ENCODE measurements at places on chromosomes 5 and 9.
A peak's percentile ranks its signal among the peaks of the same experiment; 100 is the strongest.

DNA sequence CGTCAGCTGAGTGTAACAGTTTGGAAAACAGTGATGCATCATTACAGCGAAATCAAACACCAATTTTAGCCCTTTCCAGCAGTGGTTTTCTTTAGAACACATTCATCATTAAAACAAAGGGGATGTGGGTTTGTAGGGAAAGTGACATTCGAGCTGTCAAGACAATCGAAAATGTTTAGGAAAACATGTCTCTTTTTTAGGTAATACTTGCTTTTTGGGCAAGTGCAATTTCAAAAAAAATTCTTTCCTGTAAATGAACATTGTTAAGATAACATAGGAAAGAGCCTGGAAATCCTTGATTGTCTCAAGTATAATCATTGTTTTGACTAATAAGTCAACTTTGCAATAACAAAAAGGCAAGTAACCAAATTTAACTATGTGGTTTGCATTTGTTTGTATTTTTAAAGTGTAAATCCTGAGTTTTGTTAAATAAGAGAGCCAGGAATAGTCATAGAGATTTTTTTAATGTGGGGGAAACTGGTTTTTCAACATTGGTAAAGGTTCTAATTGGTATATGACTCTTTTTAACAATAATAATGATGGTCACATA lies 182.5 kb downstream of the TTLL11 start:
- H3K36me3 ChIP-seq = no peaks in the 10 kb centered on the region
- H3K4me3 ChIP-seq = no peak overlapping the region
- H3K27ac ChIP-seq = no peak overlapping the region
- DNase-seq = no peak
- H3K4me1 ChIP-seq = no peaks in the 10 kb centered on the region

DNA sequence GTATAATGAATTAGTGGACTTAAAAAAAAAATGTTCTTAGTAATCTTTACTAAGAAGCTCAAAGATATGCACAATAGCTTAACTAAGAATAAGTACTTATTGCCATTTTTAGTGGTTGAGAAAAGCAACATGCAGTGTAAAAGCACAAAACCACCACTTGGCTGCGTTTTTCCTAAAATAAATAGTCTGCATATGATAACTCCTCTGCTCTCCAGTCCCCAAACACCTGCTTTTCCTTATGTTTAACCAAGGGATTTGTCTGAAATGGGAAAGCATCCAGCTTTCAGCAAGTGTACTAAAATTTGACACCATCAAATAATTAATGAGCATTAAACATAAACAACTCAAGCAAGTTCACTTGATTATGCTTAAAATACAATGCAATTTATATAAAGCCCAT lies 41.4 kb downstream of the PSIP1 start:
- H3K27me3 ChIP-seq = no peaks in the 10 kb centered on the region
- peaks cover 18% of the 10 kb centered on the region for H3K4me1 ChIP-seq
- no peak overlapping the region for H3K27ac ChIP-seq
- no peak for DNase-seq
- no peak overlapping the region for H3K4me3 ChIP-seq

DNA sequence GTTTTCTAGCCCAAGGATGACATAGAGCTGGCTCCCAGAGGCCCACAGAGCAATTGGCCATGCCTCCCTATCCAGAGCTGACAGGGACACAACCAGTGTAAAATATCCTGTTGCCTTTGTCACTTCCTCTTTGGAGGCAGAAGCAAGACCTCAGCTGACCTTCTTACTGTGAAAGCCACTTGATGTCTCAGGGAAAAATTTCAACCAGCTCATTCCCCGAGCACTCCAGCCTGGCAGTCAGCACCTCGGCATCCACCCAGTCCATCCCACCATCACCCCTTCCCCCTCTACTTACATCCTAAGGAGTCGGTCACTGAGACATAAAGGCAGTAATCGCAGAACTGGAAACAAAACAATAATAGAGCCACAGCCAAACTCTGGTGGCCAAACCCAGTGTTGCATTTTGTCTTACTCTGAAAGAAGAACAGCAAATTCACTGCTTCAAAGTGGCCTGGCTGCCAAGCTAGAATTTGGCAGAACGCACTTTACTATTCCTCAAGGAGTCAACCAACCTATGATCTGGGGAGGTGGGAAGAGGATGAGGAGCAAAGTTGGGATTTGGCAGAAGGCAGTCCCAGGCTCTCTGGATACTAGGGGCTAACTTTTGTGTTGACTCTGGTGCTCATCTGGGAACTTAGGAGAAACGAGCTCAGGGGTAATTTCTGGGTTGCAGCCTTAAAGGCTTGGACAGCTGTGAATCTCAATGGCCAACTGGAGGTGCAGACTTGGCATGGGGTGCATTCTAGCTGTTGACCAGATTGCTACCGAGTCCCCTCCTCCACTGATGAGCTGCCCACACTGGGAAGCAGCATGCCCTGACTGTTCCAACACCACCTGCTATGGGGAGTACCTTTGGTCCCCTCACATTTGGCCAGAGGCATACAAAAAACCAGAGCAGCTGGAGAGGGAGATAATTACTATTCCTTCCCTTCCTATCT lies 13.6 kb downstream of the NIPAL4 start:
- no peaks in the 10 kb centered on the region for H3K27me3 ChIP-seq
- H3K36me3 ChIP-seq = peaks cover 9% of the 10 kb centered on the region
- no peak overlapping the region for H3K27ac ChIP-seq

GRCh38 chr5:56729488-56729887 lies 85.9 kb upstream of the MAP3K1 start:
- peaks cover 4% of the 10 kb centered on the region for H3K4me1 ChIP-seq
- no peak overlapping the region for H3K27ac ChIP-seq
- no peaks in the 10 kb centered on the region for H3K36me3 ChIP-seq
- no peak overlapping the region for H3K4me3 ChIP-seq
- H3K27me3 ChIP-seq = no peaks in the 10 kb centered on the region
- DNase-seq = no peak

GRCh38 chr5:107772418-107773310 lies 101.9 kb upstream of the EFNA5 start:
- H3K4me3 ChIP-seq = no peak overlapping the region
- no peaks in the 10 kb centered on the region for H3K27me3 ChIP-seq
- H3K27ac ChIP-seq = no peak overlapping the region
- H3K4me1 ChIP-seq = peaks cover 55% of the 10 kb centered on the region
- peak; percentile 19 for DNase-seq
- H3K36me3 ChIP-seq = no peaks in the 10 kb centered on the region

GRCh38 chr5:6859023-6859422 lies 145.8 kb downstream of the TENT4A start:
- H3K36me3 ChIP-seq = no peaks in the 10 kb centered on the region
- no peak overlapping the region for H3K27ac ChIP-seq
- no peaks in the 10 kb centered on the region for H3K4me1 ChIP-seq
- H3K4me3 ChIP-seq = no peak overlapping the region

DNA sequence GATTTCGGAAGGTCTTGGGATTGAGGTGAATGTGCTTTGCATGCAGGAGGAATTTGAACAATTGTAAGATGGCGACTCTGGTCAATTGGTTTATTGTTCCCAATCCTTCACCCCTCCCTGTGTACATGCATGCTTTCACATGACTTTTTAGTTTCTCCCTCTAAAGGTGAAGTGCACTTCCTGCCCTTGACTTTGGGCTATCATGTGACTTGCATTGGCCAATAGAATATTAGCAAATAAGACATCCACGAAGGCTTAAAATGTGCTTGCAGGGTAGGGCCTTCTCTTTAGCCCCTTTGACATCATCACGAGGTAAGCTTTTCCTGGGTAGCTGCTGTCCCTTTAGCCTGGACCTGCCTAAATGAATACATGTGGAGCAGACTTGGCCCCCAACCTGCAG lies 8.1 kb upstream of the ZBTB43 start:
- DNase-seq = no peak
- H3K4me3 ChIP-seq = no peak overlapping the region
- H3K36me3 ChIP-seq = no peaks in the 10 kb centered on the region
- peaks cover 10% of the 10 kb centered on the region for H3K27me3 ChIP-seq

DNA sequence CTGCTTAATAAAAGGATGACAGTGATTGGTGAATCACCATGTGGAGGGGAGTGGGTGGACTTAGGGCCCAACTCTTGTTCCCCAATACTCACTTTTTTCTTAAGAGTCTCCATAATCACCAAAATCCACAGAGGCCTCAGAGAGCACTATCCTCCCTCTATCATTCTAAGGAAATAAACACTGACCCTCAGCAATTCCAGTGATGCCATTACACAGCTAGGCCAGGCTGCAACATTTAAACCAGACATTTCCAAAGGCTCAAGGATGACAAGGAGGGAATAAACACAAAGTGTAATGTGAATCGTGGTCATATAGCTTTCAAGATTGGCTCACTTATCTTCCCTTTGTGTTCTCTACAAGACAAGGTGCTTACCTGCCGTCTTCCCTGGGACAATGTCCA lies 2.4 kb upstream of the ARSI start:
- H3K4me3 ChIP-seq = no peak overlapping the region
- no peaks in the 10 kb centered on the region for H3K27me3 ChIP-seq
- H3K4me1 ChIP-seq = peaks cover 28% of the 10 kb centered on the region
- DNase-seq = no peak
- no peaks in the 10 kb centered on the region for H3K36me3 ChIP-seq

GRCh38 chr5:50710838-50711237 lies 44.4 kb downstream of the PARP8 start:
- no peak overlapping the region for H3K4me3 ChIP-seq
- no peaks in the 10 kb centered on the region for H3K4me1 ChIP-seq
- no peak overlapping the region for H3K27ac ChIP-seq
- no peaks in the 10 kb centered on the region for H3K27me3 ChIP-seq
- H3K36me3 ChIP-seq = no peaks in the 10 kb centered on the region
- DNase-seq = no peak

DNA sequence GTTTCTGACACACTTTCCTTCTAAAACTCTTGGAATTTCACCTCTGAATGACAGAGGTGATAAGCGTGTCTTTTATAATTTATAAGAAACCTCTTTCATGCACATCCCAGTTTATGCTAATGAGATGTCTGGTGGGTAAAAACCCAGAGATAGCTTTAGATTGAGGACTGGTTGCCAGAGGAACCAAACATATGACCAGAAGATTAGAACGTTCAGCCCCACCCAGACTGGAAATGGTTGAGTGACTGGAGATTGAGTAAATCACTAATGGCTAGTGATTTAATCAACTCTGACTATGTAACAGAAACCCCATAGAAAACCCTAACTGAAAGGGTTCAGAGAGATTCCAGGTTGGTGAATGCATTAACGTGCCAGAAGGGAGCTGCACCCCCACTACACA lies 69.2 kb downstream of the CDH18 start:
- no peaks in the 10 kb centered on the region for H3K4me1 ChIP-seq
- no peaks in the 10 kb centered on the region for H3K27me3 ChIP-seq
- H3K27ac ChIP-seq = no peak overlapping the region
- H3K4me3 ChIP-seq = no peak overlapping the region
- H3K36me3 ChIP-seq = no peaks in the 10 kb centered on the region

GRCh38 chr9:3138231-3139229 lies 294.6 kb upstream of the PUM3 start:
- no peaks in the 10 kb centered on the region for H3K27me3 ChIP-seq
- H3K36me3 ChIP-seq = no peaks in the 10 kb centered on the region
- no peak overlapping the region for H3K4me3 ChIP-seq
- DNase-seq = no peak
- no peak overlapping the region for H3K27ac ChIP-seq

DNA sequence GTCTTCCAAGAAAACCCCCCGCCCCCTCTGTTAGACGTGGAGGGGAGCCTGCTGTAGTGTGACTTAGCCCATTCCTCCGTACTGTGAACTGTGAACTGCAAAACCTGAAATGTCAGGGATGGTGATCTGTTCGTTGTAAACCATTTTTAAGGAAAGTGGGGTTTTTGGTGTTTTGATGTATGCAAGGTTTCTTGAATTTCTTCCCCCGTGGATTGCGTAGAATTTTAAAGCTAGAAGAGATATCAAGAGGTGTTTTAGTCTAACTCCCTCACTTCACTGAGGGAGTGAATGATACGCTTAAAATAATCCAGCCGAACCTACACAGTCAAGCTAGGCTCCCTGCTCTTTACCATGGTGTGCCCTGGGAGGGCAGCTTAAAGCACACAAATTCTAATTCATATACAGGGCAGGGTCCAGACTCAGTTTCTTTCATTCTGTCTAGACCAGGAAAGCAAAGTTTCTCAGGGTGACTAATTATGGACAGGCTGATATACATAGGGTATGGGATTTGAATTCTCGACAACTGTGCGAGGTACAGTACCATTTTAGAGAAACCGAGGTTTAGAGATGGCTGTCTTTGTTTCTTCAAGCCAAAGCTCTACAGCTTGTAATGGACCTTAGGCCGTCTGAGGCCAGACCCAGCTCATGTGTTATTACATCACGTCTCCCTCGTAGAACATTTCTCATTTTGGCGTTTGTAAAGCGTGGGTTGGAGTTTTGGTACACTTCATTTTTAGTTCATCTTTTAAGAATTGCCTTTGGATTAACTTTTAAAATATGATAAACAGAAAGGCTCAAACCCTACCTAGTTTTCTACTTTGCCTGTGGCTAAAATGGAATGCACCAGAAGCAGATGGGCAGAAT lies 2.7 kb downstream of the PTGER4 start:
- no peaks in the 10 kb centered on the region for H3K27me3 ChIP-seq
- peaks cover 8% of the 10 kb centered on the region for H3K4me1 ChIP-seq
- no peak overlapping the region for H3K27ac ChIP-seq
- H3K36me3 ChIP-seq = no peaks in the 10 kb centered on the region
- H3K4me3 ChIP-seq = peak overlapping the region; percentile 8

DNA sequence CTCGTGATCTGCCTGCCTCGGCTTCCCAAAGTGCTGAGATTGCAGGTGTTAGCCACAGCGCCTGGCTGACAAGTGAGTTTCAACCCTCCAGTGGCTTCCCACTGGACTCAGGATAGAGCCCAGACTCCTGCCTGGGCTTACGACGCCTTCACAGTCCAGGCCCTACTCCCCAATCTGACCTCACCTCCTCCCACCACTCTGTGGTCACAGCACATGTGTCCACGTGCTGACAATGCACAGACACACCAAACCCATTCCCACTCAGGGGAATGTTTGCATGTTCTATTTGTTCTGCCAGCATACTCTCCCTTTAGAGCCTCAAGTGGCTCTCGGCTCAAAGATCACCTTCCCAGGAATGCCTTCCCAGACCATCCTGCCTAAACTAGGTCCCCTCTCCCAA lies 31.1 kb upstream of the TRIM14 start:
- no peaks in the 10 kb centered on the region for H3K27me3 ChIP-seq
- H3K4me1 ChIP-seq = no peaks in the 10 kb centered on the region
- H3K27ac ChIP-seq = no peak overlapping the region
- H3K4me3 ChIP-seq = no peak overlapping the region
- DNase-seq = no peak

- H3K4me3 ChIP-seq = no peak overlapping the region
- no peaks in the 10 kb centered on the region for H3K36me3 ChIP-seq
- DNase-seq = no peak
- H3K4me1 ChIP-seq = peaks cover 6% of the 10 kb centered on the region
- no peak overlapping the region for H3K27ac ChIP-seq
Measured at GRCh38 chr5:7851240-7851592, 283 bp upstream of the CFAP90 start.
